Esophagus muscularis mucosa (tissue), 4 donors: ENCODE measurements at places on chromosomes 7 and 10. TPM values are rescaled to one million over a fixed set of nuclear protein-coding genes. Genes with fewer than 3 reads are reported as not detected.

DNA sequence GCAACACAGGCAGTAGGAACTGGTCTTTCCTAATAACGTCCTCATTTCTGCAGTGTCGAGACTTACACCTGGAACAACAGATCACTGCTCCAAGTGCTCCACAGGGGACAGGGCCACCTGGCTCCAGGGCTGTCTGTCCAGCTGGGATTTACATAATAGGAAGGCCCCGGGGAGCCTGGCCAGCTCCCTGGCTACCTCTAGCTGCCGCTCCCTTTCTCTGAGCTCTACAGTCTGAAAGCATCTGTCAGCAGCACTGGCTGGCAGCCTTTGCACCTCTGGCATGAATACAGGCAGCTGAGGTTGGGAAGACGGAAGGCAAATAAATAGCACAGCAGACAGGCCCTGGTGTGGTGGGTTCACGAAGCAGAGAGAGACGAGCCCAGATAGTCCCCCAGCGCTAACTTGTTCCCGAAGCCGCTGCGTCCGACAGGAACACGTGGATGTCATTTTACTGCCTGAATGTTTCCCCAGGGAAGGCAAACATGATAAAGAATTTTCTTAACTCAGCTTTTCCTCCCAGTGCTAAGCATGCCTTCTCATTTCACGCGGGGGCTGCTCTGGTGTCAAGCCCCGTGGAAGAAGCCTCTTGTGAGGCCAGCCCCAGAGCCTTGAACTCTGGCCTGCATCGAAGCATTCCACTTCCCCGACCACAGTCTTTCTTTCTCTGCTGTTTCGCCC lies 105.4 kb downstream of the ITIH5 start:
- H3K4me3 ChIP-seq = no peak overlapping the region
- peak overlapping the region; percentile 77 for H3K27ac ChIP-seq
- DNase-seq = no peak
- peaks cover 71% of the 10 kb centered on the region for H3K4me1 ChIP-seq
- no peaks in the 10 kb centered on the region for H3K27me3 ChIP-seq
- H3K36me3 ChIP-seq = no peaks in the 10 kb centered on the region

DNA sequence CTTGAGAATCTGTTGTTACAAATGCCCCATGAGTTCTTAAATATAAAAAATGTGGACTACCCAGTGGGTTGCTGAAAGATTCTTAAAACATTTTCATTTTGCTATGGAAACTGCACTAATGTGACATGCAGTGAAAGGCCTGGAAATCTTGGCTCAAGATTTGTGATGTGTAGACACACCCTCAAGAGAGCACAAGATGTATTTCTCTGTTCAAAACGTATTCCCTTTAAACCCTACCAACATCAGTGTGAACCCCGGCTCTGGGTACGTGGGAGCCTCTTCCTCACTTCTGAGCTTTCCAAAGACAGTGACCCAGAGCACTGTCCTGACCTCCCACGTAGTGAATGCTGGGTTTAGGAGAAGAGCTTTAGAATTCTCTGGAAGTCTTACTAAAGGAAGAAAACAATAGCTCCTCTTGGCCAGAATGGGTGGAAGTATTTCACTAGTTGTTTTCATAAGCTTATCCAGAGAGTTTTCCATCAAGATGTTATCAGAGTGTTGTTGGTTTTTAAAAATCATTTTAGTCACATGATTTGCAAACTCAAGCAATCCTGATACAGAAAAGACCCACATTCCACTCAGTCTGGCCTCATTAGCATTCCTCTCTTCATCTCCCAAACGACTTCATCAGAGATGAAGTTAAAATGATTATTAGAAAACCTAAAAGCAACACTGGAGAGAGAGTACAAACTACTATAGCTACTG lies 81.5 kb upstream of the AFAP1L2 start:
- H3K4me1 ChIP-seq = peaks cover 55% of the 10 kb centered on the region
- H3K27ac ChIP-seq = peak overlapping the region; percentile 54
- no peaks in the 10 kb centered on the region for H3K27me3 ChIP-seq
- DNase-seq = no peak
- peaks cover 18% of the 10 kb centered on the region for H3K36me3 ChIP-seq

The ANLN gene
- 4.1 TPM for total RNA-seq

- no peak overlapping the region for H3K4me3 ChIP-seq
- no peak overlapping the region for H3K27ac ChIP-seq
- no peaks in the 10 kb centered on the region for H3K27me3 ChIP-seq
- no peak for DNase-seq
- no peaks in the 10 kb centered on the region for H3K36me3 ChIP-seq
- H3K4me1 ChIP-seq = no peaks in the 10 kb centered on the region
These were observed 336.4 kb downstream of the NRG3 start for GRCh38 chr10:82211346-82211745.

- no peak for DNase-seq
- no peaks in the 10 kb centered on the region for H3K4me1 ChIP-seq
- no peaks in the 10 kb centered on the region for H3K36me3 ChIP-seq
- H3K27ac ChIP-seq = no peak overlapping the region
- H3K27me3 ChIP-seq = no peaks in the 10 kb centered on the region
These were observed 89.0 kb downstream of the AASS start for GRCh38 chr7:122055073-122055472.

The PDE1C gene
- 25.5 TPM for total RNA-seq

DNA sequence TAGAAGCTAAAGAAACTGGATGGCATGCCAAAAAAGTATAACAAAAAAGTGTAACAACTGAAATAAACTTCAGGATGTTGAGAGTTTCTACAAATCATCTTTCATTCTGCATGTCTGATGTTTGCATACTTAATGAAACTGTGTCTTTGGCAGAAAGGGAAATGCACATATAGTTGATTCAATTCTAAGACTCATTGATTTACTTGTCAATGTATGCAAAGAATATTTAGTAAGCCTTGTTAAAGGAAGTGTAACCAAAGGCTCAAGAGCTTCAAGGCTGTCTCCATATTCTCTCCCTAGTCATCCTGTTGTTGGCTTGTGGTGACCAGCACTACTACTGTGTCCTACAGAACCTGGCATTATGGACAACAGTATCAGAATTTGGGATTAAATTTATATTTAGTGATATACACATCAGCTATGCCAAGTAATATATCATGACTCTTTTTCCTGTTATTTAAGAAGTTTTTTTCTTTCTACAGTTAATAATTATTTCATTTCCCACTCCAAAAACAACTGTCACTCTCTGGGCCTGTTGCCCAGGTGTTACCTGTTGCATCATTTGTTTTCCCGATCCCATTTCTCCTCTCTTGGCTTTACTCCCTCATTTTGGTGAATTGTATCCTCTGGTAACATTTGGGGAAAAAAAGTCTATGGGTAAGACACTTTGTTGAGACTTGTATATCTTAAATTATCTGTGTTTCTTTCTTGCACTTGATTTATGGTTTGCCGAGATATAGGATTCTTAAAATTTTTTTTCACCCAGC lies 226.6 kb upstream of the BMPER start:
- H3K36me3 ChIP-seq = no peaks in the 10 kb centered on the region
- DNase-seq = peak; percentile 26
- H3K27me3 ChIP-seq = no peaks in the 10 kb centered on the region
- no peaks in the 10 kb centered on the region for H3K4me1 ChIP-seq

GRCh38 chr10:78181381-78182055 lies 147.9 kb downstream of the RPS24 start:
- no peak for DNase-seq
- no peaks in the 10 kb centered on the region for H3K36me3 ChIP-seq
- H3K4me1 ChIP-seq = peaks cover 22% of the 10 kb centered on the region
- H3K27ac ChIP-seq = no peak overlapping the region

DNA sequence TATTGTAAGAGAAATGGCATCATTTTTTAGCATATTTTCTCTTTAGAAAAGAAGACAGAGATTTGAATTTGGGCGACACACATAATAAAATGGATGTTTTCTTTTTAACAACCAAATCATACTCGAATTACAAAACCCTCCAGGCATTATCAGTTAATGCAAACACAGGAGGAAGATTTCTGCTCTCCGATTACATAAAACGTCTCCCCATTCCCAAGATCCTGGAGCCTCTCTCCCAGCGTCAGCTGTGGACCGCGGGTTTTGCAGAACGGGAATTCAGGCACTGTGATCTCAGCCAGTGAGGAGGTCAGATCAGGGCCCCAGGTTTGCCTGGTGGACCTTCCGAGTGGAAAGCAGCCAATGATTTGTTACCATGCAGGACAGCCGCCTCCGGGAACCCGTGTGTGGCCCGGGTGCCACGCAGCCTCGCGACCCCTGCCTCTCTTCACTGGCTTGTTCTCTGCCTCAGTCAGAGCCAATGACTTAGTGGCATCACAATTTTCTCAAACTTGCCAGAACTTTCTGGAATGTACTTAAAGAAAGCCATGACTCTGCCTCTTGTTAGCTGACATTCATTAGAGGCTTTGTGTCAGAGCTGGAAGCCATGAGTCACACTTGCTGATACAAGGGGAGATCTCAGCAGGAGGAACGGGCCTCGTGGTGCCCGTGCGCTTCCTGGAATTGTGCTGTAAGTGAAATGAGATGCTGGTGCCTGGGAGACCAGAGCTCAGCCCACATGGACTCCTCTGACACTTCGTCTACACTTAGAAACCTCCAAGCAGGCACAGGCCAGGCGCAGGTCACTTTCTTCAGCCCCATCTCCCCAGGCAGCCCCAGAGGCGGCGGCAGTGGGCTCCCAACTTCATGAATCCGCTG lies 246.1 kb downstream of the KLF6 start:
- no peak for DNase-seq
- no peaks in the 10 kb centered on the region for H3K27me3 ChIP-seq
- H3K27ac ChIP-seq = peak overlapping the region; percentile 76
- H3K4me1 ChIP-seq = no peaks in the 10 kb centered on the region

The ZDHHC4 gene
- 46.7 TPM for total RNA-seq

- no peaks in the 10 kb centered on the region for H3K27me3 ChIP-seq
- H3K27ac ChIP-seq = no peak overlapping the region
- no peaks in the 10 kb centered on the region for H3K36me3 ChIP-seq
- H3K4me3 ChIP-seq = no peak overlapping the region
- peaks cover 10% of the 10 kb centered on the region for H3K4me1 ChIP-seq
- no peak for DNase-seq
These were observed 770.4 kb downstream of the TNS3 start for GRCh38 chr7:46811529-46811928.

The ADD3 gene
- 132 TPM for total RNA-seq
